ENCODE measurements at places on chromosomes 4 and X. TPM values are rescaled to one million over a fixed set of nuclear protein-coding genes. Genes with fewer than 3 reads are reported as not detected.
A peak's percentile ranks its signal among the peaks of the same experiment; 100 is the strongest.

FAM9B gene
- not detected for total RNA-seq

SMR3B gene
- total RNA-seq: not detected

HTN3 gene
- total RNA-seq: not detected

DGKK gene
- not detected for total RNA-seq

EPGN gene
- not detected for total RNA-seq

ATRX gene
- total RNA-seq: 96.1 TPM

DNA sequence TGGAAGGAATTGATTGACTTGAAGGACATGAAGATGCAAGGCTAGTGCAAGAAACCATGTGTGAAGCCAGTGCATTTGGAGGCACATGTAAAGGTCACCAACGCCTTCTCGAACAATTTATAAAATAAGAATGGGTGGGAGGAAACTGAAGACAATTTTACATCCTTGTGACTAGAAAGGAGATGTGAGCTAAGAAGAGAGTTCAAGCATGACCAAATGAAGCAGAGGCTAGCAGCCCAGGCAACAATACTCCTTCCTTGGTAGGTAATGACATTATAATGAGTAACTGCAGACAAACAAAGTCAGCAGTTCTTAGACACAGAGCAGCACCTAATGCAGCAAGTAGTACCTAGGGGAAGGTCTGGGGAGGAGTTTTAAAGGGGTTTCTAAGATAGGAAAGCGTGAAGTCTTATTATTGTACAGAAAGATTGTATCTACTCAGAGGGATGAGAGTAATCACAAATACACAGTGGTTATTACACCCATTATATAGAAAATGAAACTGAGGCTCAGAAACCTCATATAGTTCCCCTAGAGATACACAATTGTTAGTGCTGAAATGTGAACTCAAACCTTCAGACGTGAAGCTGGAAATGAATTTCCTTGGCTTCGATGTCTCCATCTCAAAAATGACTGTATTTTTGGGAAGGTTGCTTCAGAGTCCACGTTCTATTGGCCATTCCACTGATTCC lies 56.1 kb downstream of the ATXN3L start:
- DNase-seq: no peak

DNA sequence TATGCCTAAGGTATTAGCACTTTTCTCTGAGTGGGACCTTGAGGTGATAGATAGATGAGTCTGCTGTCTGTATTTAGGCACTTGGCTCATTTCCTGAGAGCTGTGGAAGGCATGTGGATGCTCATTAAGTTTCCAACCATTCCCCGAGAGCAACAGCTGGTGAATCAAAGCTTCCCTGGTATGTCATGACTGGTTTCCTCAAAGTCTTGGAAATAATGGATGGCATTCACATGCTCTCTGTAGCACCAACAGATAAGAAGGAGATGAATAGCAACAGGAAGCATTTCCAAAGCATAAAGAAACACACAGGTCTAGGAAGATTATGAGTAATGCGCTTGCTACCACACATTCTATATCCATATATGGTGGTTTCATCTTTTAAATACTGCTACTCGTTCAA lies 118.3 kb upstream of the ETNPPL start:
- DNase-seq: peak; percentile 96

- DNase-seq: no peak
Measured at GRCh38 chrX:133159205-133159604, 58.9 kb downstream of the TFDP3 start.
